ENCODE measurements at places on chromosomes 3 and 15. TPM values are rescaled to one million over a fixed set of nuclear protein-coding genes. Genes with fewer than 3 reads are reported as not detected.

FBXO40 gene
- total RNA-seq: not detected

C2CD4A gene
- 0.20 TPM for total RNA-seq

HSPBAP1 gene
- total RNA-seq: 5.1 TPM

SERPINI2 gene
- not detected for total RNA-seq

DOCK3 gene
- not detected for total RNA-seq

GRCh38 chr3:161781381-161781780 lies 284.8 kb downstream of the OTOL1 start:
- H3K27me3 ChIP-seq: no peaks in the 10 kb centered on the region
- no peaks in the 10 kb centered on the region for H3K36me3 ChIP-seq

GRCh38 chr3:178313716-178314115 lies 222.5 kb upstream of the KCNMB2 start:
- H3K27ac ChIP-seq: no peak overlapping the region
- no peaks in the 10 kb centered on the region for H3K36me3 ChIP-seq
- no peaks in the 10 kb centered on the region for H3K27me3 ChIP-seq
- no peaks in the 10 kb centered on the region for H3K4me1 ChIP-seq
- no peak for DNase-seq

GRCh38 chr3:147417551-147418295 lies 8.6 kb downstream of the ZIC1 start:
- no peaks in the 10 kb centered on the region for H3K36me3 ChIP-seq
- no peaks in the 10 kb centered on the region for H3K27me3 ChIP-seq

DNA sequence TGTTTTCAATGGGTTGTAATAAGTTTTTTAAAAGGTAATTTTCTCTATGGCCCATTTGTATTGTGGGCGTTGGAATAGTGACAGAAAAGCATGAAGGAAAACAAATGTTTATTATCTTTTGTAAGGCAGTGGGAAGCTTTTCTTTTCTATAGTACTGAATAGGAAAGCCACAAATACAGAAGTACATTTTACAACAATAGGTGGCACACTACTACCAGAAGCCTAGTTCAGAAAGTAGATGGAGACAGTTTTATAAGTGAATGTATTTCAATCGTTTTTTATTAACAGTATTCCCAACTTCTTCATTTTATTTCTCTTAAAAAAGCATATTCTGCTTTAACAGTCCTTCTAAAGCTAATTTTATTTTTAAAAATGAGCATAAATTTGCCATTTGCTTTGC lies 296.7 kb downstream of the PTPRG start:
- H3K4me1 ChIP-seq: peaks cover 10% of the 10 kb centered on the region
- H3K27ac ChIP-seq: no peak overlapping the region
- H3K36me3 ChIP-seq: no peaks in the 10 kb centered on the region
- no peaks in the 10 kb centered on the region for H3K27me3 ChIP-seq

DNA sequence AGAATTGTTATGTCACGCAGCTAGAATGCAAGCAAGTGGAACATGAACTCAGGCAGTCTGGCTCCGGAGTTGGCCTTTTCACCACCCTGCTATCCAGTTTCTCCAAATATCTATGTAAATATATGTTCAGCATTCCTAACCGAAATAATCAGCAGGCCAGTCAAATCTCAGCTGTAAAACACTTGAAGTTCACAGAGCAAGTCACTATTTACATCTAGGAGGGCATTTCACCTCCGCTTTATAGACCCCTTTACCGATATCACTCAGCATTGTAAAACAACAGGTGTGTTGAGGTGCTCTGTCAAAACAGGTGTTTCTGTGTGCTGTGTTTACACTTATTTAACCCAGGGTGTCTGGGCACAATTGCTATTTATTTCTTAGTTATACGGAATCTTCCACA lies 12.2 kb upstream of the HES1 start:
- no peak overlapping the region for H3K27ac ChIP-seq
- no peaks in the 10 kb centered on the region for H3K36me3 ChIP-seq
- peaks cover 35% of the 10 kb centered on the region for H3K4me1 ChIP-seq
- H3K27me3 ChIP-seq: no peaks in the 10 kb centered on the region
- no peak overlapping the region for H3K4me3 ChIP-seq

- H3K27ac ChIP-seq: no peak overlapping the region
- H3K4me3 ChIP-seq: no peak overlapping the region
- H3K36me3 ChIP-seq: no peaks in the 10 kb centered on the region
- H3K4me1 ChIP-seq: no peaks in the 10 kb centered on the region
Measured at GRCh38 chr3:67384016-67384415, 270.4 kb downstream of the SUCLG2 start.

- DNase-seq: no peak
- no peaks in the 10 kb centered on the region for H3K27me3 ChIP-seq
- no peak overlapping the region for H3K27ac ChIP-seq
- no peaks in the 10 kb centered on the region for H3K4me1 ChIP-seq
- H3K36me3 ChIP-seq: peaks cover 5% of the 10 kb centered on the region
Measured at GRCh38 chr3:179589143-179589542, 15.3 kb downstream of the MRPL47 start.

Data from HepG2 (cell line).